Stimulated activated CD8-positive, alpha-beta memory T cell treated with anti-CD3 and anti-CD28 coated beads, Interleukin-7, amount 100 ng/mL, for 48 hours (primary cell): ENCODE measurements at places on chromosomes 3 and 15.

DNA sequence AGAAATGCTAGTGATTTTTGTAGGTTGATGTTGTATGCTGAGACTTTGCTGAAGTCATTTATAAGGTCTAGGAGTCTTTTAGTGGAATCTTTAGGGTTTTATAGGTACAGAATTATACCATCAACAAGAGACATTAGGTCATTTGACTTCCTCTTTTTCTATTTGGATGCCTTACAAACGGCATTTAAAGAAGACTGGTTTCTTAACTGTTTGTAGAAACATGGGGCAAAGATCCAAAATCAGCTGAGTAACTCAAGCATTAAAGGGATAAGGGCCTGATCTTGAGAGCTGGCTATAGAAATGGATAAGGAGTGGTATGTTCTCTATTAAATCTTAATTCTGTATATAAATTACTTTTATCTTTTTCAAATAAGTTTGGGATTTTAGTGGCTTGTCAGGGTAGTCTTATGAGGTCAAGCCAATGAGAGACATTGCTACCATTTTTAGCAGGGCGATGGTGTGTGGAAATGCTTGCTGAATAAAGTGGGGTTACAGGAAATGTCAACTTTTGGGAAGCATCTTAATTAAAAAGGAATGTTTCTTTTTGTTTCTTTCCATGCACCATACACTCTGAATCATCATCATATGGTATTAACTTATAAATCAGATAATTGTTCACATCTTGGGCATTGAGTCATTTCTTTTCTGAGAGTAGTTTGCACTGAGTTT lies 197.7 kb upstream of the GBE1 start:
- no peak for DNase-seq

GRCh38 chr3:30496066-30496966 lies 110.1 kb upstream of the TGFBR2 start:
- DNase-seq, result no peak

DNA sequence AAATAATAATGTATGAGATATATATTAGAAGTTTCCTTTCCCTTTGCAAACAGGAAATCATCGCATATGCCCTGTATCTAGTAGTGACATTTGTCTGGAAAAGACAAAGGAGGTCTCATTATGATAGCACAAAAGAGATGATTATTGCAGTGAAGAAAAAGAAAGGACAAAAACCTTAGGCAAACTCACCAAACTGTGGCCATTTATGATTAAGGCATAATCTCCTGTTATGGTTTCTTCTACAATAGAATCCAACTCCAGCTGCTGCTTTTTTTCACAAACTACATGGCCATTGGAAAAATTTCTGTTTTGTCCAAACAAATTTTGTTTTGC lies 218.2 kb downstream of the ATP8B4 start:
- no peak for DNase-seq

GRCh38 chr3:185059766-185060165 lies 93.1 kb downstream of the C3orf70 start:
- DNase-seq, result no peak

DNA sequence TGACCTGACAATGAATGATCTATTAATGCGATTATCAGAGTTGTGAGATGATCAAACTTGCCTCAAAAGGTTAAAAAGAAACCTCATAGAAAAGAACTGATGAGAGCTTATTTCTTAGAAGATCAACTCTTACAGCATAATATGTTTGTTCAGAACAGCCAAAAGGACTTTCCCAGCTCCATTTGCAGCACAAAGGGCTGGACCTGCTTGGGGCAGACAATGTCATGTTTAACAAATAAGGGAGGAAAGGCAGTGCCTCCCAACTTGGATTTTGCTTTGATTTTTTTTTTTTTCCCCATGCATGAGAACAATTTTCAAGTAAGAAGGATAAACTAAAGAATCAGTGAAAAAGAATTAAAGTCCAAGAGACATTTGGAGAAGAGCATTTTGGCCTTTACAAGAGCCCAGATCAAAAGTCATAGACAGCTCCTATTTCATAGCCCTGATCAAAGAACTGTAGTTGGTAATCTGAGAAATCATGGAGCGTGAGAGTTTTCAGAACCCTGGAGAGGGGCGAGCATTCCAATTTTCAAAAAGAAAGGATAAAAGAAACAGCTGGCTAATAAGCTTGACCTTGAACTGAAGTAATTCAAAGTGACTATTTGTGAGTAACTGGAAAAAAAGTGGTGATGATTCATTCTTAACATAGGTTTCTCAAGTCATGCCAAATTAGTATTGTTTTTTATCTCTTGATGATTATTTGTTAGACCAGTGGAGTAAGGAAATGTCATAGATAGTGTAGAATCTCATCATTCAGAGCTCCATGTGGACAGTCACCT lies 136.0 kb upstream of the CFAP20DC start:
- DNase-seq, result no peak

- no peak for DNase-seq
These were observed 459.1 kb upstream of the BCHE start for GRCh38 chr3:166296179-166296783.

DNA sequence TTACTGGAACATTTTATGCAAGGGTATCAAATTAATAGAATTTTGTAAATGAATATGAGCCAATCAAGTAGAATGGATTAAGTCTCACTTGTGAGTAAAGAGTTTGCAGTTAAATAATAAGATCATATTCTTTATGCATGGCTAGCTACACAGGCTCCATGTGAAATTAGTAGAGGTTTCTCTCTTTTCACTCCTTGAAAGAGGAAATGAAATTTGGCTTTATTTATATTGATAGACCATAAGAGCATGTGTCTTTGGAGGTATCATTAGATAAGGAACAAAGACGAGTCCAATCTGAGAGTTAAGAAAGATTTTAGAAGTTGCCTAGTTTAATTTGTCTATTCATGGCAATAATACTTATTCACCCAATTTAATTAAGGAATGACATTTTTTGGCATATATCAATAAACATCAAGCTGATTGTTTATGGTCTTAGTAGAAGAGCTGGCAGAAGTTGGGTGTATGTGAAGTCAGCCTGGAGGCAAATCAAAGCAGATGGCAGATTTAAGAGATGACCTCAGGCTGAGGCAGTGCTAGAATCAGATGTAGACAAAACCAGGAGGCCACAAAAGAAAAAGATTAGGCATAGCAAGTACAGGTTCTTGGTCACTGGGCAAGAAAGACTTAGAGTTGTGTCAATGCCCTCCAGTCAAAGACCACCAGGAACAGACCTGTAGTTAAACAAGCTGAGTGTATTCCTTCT lies 406.5 kb upstream of the ARHGEF26 start:
- no peak for DNase-seq

DNA sequence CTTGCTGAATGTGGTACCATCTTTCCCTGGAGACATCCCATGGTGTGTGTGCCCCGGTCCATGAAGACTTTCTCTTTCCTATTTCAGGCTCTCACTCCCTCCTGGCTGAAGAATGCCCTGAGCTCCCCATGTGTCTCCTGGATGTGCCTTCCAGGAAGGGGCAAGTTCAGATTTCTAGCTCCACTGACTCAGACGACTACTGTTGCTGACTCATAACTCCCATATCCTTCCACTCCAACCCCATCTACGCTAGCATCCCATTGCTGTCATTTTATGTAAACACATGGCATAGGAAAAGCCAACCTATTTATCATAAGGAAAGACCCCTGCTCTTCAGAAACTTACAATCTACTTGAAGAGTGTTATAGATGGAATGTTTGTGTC lies 95.0 kb downstream of the ADCY5 start:
- DNase-seq, result no peak

DNA sequence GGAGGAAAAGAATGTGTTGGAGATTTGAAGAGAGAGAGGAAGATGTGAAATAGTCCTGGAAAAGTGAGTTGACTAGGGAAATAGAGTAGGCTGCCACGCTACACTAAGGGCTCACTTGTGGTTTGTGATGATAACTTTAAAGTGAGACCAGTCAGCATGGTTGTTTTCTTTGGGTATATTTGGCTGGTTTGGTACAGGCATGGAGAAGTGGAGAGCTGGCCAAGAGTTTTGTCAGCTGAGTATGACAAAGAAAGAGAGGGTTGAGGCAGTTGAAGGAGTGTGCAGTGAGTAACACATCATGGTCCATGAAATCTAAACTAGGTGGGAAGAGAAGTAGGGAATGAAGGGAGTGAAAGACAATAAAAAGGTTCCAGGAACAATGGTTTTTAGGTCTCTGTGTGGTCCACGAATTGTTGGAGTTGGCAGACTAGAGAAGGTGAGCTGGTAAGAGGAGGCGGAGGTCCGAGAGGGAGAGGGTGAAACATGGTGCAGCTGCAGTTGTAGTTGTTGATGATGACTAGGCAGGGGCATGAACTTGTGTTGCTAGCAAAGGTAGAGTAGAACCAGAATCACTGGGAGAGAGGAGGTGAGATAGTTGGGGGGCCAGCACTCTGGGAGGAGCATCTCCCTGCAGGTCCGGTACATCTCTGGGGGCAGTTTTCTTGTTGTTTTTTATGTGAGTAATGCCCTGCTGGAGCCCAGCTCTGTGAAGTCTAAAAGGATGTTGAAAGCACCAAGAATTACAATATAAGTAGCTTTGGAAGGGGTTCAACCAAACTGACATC lies 21.0 kb downstream of the ZNF80 start:
- no peak for DNase-seq

DNA sequence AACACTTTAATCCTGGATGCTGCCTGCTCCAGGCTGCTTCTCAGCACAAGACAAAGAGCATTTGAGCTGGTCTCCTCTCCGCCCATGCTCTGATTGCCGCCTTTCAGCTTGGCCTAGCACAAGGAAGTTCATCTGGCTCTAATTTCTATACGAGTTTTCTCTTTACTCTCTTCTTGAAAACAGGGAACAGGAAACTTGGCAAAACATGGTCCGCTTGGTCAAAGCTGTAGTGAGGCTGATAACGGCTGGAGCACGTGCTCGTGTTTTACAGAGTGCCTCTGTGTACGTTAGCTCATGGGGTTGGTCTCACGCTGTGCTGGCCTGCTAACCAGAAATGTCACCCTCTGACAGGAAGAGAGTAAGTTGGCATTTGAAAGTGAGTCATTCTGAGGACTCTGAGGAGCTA lies 19.2 kb downstream of the RARRES1 start:
- DNase-seq, result no peak

GRCh38 chr15:70398694-70399093 lies 301.0 kb upstream of the TLE3 start:
- no peak for DNase-seq
